Fibroblast of upper back skin (primary cell): ENCODE measurements at places on chromosomes 12 and 14.

- peak; percentile 97 for DNase-seq
Observed at GRCh38 chr14:86787717-86788116, 1205.3 kb downstream of the GALC start.

DNA sequence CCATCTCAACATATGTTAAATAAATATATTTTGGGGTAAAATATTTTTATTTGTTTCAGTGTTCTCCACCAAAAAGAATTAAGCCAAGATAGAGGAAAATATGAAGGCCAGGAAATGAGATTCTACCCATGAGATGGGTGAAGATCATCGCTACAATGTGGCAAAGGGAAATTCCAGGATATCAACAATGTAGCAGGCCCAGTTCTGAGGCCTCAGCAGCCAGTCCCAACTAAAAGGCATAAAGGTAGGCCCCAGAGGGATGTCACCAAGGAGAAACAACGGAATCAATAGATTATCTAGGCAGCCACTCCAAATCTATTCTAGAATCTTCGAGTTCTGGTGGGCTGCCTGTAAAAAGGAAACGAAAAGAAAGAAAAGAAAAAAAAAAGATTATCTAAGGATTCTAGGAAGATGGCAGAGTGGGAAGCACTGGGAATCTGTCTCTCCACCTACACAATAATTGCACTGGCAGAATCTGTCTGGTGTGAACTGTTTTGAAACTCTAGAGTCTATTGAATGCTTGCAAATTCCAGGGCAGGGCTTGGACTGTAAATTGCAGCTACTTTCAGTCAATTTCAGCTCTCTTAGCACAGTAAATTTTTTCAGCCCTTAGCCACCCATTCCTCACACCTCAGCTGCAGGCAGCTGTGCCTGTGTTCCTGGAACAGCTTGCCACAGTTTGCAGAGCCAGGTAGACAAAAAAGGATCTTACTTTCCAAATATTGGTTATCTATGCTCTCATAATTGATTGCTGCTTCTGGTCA is 33.1 kb upstream of the MMP19 start:
- no peak for DNase-seq

DNA sequence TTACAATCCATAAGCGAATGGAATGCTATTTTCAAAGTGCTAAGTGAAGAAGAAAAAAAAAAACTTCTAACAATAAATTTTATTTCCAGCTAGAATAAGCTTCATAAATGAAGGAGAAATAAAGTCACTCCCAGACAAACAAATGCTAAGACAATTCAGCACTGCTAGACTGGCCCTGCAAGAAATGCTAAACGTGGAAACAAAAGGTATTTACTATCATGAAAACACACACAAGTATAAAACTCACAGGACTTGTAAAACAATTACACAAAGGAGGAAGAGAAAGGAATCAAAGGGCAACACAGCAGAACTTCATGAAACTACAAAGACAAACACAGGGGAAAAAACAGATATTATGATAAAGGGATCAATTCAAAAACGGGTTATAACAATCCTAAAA is 85.8 kb upstream of the NELL2 start:
- no peak for DNase-seq

GRCh38 chr14:89202413-89203190 is 214.4 kb downstream of the FOXN3 start:
- DNase-seq: no peak

GRCh38 chr12:105275997-105276733 is 40.2 kb upstream of the APPL2 start:
- DNase-seq: no peak

DNA sequence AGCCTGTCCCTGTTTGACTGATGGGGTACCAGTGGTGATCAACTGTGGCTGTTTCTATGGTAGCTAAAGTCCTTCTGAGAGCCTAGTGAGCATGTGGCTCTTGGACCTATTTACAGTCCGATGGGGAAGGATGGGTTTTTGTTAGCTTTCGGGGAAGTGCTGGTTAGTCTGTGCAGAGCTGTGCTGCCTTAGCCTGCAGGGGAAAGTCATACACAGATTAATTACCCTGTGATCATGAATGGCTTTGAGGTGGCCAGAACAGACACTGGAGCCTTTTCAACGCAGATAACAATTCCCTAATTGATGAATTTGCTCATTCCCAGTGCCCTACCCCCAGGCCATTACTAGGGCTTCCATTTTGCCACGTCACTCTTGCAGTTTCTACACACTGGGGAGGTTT is 99.7 kb downstream of the WSCD2 start:
- DNase-seq: no peak

- DNase-seq: no peak
Observed at GRCh38 chr14:78135450-78135891, 34.7 kb upstream of the NRXN3 start.

GRCh38 chr12:129840145-129840884 is 63.5 kb downstream of the TMEM132D start:
- DNase-seq: no peak

DNA sequence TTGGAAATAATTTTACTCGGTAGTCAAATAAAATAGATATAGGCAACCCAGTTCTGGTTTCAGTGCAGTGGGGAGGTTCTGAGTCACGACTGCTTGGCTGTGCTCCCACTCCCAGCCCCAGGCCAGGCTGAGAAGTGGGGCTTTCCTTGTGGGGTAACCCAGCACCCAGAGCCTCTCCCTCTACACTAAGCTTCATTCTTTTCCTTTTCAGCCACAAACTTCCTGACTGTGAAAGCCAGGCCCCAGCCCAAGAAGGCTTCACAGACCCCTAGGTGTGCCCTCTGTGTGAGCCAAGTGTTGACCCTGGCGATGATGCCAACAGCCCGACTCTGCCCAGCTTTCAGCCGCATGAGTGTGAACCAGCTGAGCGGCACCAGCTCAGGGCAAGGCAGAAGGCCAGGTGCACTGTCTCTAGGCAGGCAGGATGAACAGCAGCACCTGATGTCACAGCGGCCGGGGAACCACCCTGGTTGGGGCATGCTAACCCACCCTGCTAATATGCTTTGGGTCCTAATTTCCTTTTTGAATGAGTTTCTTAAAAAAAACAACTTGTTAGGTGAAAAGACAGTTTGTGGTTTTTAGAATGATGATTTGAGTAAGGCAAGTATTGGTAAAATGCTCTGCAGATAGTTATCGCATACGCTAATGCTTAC is 42.2 kb upstream of the ATP23 start:
- DNase-seq: peak; percentile 61

DNA sequence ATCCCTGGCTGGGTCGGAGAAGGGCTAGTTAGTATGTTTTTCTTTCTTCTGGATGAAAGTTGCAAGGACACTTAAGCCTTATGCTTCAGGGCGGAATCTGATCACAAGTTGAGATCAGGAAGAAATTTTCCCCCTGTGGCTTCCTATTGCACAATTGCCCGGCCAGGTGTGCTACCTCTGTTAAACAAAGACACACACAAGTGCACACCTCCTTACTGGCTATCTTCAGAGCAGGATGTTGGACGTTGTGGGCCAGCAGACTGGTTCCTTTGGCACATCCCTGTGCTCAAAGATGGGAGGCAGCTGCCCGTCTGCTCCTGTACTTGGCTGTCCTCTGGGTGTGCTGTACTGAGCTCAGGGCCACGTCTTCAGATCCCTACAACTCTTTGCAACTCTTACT is 19.1 kb downstream of the ETV6 start:
- no peak for DNase-seq

DNA sequence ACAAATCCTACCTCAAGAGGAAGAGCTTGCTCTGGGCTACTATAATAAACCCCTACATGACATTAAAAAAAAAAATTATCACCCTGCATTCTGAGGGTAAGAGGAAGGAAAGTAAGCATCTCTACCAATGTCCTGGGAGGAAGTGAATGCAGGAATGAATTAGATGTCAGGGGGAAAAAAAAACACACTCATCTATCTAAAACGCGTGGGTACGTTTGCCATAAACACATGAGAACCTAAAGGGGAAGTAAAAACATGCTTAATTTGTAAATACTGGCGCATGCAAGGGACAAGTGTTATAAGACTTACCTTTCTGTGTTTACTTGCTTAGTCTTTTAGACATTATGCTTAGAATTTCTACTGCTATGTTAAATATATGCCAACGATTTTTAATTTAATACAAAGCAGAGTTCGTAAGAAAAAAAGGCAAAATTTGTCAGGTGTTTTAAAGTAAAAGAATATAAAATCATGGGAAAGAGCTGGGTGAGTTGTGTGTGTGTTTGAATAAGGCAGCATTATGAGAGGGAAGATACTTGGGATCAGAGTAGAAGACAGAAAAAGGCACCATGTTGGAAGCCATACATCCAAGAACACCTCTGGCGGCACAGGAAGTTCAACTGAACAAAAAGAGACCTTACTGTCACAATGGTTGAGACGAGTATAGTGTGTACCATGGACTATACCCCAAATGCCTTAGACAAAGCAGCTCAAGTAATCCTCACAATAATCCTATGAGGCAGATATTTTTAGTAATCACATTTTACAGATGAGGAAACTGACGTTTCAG is 1.5 kb downstream of the TMED8 start:
- no peak for DNase-seq

GRCh38 chr14:31955936-31956579 is 121.0 kb upstream of the ARHGAP5 start:
- no peak for DNase-seq

DNA sequence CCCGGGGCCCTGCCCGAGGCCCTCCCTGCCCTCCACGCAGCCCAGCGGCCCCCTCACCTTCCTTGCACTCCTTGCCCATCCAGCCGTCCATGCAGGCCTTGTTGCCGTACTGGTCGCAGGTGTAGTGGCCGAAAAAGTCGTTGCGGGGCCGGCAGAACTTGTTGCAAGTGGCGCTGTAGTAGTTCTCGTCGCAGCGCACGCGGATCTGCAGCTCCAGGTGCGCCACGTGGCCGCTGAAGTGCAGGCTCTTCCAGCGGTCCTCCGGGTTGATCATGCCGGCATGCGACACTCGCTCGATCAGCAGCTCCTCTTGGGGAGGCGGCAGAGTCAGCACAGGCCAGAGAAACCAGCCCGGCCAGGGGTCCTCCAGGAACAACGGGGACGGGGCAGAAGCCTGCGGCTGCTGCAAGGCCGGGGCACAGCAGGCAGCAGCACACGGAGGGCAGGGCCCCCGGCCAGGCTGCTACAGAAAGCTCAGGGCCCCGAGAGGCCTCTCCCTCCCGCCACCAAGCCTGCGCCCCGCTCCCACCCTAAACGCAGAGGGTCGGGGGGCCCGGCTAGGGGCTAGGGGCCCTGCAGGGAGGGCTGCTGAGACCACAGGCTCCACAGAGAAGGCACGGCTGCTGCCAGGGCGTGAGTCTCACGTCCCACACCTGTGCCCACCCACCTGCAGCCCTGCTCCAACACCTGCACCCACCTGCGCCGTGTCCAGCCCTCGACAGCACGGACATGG is 12.7 kb downstream of the JAG2 start:
- no peak for DNase-seq

DNA sequence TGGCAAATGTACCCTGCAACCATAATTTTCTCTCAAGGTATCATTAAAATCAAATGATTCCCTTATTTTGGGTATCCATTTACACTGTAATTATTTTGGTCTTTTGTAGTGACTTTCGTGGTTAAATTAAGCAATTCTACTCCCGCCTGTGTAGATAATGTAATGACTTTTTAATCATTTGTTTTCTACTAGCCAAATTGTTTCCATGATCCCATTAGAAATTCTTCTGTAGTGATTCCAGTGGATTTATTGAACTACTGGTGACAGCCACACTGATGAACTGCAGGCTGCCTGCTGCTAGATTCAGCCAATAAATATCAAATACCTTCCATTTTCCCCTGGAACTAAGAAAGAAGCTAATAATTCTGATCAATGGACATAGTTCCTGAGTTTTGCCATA is 96.0 kb downstream of the WIF1 start:
- no peak for DNase-seq

DNA sequence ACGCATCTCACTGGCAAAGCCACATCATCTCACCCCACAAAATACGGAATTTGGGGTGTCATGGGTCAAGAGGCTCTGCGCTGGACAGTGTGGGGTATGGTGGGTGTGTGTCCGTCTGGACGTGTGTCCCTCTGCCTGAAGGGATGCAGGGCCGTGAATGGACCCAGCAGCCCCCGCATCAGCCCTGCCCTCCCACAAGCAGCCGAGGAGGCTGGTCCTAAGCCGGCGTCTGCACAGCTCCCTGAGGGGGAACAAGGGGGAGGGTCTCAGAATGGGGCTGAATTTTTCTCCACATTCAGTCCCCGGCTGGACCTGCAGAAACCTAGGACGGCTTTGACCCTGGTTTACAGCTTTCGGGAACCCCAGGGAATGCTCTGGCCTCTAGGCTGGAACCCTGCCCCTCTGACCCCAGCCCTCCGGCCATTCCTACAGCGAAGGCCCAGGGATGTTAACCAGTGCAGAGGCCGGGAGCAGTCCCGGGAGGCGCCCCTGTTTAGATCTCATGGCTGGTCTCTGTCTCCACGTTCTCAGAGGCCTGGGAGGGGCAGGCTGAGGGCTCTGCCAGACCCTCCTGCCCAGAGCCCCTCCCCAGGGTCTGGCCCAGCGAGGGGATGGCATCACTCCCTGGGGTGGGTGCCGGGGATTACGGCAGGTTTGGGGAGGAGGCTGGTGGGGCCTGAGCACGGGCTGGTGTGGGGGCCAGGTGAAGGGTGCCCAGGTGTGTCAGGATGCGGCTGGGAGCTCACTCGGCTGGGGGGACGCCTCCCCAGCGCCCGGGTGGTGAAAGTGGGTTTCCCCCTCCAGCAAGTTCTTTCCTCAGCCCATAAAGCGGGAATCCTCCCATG is 156.5 kb upstream of the C14orf180 start:
- no peak for DNase-seq

GRCh38 chr12:47885012-47885501 is 19.7 kb downstream of the VDR start:
- DNase-seq: no peak

GRCh38 chr12:81610955-81611889 is 147.9 kb downstream of the PPFIA2 start:
- DNase-seq: no peak

DNA sequence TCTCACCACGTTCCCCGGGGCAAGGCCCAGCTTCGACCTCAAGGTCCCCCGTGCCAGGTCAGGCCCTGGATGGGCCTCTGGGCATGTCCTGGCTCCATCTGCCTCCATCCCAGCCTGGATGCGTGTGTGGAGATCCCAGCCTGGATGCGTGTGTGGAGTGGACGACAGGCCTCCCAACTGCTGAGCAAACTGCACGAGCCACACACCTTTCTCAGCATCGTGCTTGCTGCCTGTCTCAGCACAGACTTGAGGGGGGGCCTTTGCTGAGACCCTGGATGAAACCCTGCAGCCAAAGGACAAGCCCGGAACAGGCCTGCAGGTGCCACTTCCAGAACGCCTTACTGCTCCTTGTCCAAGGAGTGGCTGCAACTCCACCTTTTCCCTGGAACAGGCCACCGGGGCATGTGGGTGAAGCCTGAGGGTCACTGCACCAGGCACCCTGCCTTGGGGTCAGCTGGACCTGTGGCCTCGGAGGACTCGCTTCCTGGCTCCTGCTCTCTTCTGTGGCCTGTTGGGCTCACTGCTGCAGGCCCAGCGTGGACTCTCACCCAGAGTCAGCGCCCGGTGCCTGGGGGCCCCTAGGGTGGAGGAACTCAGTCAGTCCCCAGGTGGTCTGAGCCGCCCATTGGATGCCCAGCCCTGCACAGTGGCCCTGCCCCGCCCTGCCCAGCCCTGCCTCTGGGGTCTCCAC is 176.0 kb downstream of the KIF26A start:
- no peak for DNase-seq

- DNase-seq: no peak
Observed at GRCh38 chr12:57156701-57157403, 9.4 kb upstream of the LRP1-AS start.

- peak; percentile 36 for DNase-seq
Observed at GRCh38 chr14:22177870-22178269, 411.2 kb downstream of the DAD1 start.

- peak; percentile 93 for DNase-seq
Observed at GRCh38 chr14:50726372-50727107, 58.4 kb upstream of the SAV1 start.
